ENCODE measurements at places on chromosomes 2 and 18.

- no peak for DNase-seq
These were observed at the start of gene DRC1 for GRCh38 chr2:26401739-26402541. TSS of gene DRC1 (plus strand) at chr2:26401920. CDS start at chr2:26401990, 70 bp downstream.

- no peak for DNase-seq
These were observed 135.2 kb upstream of the ACVR2A start for GRCh38 chr2:147709655-147710054.

- DNase-seq: no peak
These were observed 349.8 kb downstream of the RBM43 start for GRCh38 chr2:150911766-150912280.

DNA sequence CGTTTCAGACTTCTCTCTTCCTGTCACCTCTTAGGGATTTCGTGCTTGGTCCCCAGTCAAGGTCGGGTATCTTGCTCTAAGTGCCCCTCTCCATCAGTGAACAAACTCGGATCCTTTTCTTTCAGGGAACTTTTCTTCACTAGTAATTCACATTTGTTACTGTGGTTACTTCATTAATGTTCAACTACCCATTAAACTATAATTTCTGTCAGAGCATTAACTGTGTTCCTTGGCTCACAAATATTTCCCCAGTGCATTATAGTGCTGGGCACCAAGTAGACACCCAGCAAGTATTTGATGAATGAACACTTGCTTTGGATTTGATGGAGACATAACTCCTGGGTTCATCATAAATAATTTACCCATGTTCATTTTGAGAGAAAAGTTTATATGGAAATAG is 209.7 kb upstream of the KCNJ3 start:
- no peak for DNase-seq
